Thoracic aorta (tissue), 2 donors: ENCODE measurements at places on chromosomes 1 and 21. TPM values are rescaled to one million over a fixed set of nuclear protein-coding genes. Genes with fewer than 3 reads are reported as not detected.

MIGA1 gene
- total RNA-seq = 24.3 TPM

NBPF10 gene
- total RNA-seq = 5.0 TPM

PRDM16 gene
- 85.4 TPM for total RNA-seq

- H3K4me3 ChIP-seq = no peak overlapping the region
- no peaks in the 10 kb centered on the region for H3K27me3 ChIP-seq
- H3K27ac ChIP-seq = no peak overlapping the region
- H3K36me3 ChIP-seq = no peaks in the 10 kb centered on the region
- no peaks in the 10 kb centered on the region for H3K4me1 ChIP-seq
Measured at GRCh38 chr1:58266242-58266641, 280.3 kb downstream of the OMA1 start.

DNA sequence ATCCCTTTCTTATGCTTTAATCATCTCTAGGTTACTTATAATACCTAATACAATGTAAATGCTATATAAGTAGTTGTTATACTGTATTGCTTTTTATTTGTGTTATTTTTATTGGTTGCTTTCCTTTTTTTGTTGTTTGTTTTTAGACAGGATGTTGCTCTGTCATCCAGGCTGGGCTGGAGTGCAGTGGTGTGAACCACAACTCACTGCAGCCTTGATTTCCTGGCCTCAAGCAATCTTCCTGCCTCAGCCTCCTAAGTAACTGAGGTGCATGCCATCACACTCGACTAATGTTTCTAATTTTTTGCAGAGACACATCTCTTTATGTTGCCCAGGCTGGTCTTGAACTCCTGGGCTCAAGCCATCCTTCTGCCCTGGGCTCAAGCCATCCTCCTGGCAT is 26.9 kb downstream of the KRTAP19-8 start:
- no peak overlapping the region for H3K4me3 ChIP-seq
- no peaks in the 10 kb centered on the region for H3K36me3 ChIP-seq
- no peaks in the 10 kb centered on the region for H3K4me1 ChIP-seq

DNA sequence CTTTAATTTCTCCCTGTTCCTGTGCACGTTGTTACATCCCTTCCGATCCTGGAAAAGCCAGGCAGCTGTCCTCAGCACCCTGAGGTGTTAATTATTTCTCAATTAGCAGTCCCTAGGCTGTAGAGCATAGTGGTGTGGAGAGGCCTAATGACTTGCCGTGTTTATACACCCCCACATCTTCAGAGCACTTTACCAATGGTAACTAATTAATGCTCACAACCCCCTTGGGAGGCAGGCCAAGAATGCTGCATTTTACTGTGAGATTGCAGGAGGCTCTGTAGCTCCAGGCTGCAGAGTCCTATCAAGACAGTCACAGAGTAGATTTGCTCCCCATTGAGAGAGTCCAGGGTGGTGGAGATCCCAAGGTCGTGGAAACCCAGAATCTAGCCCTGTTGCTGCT is 2.4 kb upstream of the PARS2 start:
- no peaks in the 10 kb centered on the region for H3K36me3 ChIP-seq
- no peak overlapping the region for H3K4me3 ChIP-seq
- H3K27ac ChIP-seq = no peak overlapping the region
- H3K27me3 ChIP-seq = no peaks in the 10 kb centered on the region
- peaks cover 9% of the 10 kb centered on the region for H3K4me1 ChIP-seq
- DNase-seq = no peak

- no peaks in the 10 kb centered on the region for H3K36me3 ChIP-seq
- no peak overlapping the region for H3K4me3 ChIP-seq
- H3K27ac ChIP-seq = no peak overlapping the region
- DNase-seq = no peak
Measured at GRCh38 chr1:92136341-92136740, 56.2 kb downstream of the BTBD8 start.
